ENCODE measurements at places on chromosomes 5 and 9.

DNA sequence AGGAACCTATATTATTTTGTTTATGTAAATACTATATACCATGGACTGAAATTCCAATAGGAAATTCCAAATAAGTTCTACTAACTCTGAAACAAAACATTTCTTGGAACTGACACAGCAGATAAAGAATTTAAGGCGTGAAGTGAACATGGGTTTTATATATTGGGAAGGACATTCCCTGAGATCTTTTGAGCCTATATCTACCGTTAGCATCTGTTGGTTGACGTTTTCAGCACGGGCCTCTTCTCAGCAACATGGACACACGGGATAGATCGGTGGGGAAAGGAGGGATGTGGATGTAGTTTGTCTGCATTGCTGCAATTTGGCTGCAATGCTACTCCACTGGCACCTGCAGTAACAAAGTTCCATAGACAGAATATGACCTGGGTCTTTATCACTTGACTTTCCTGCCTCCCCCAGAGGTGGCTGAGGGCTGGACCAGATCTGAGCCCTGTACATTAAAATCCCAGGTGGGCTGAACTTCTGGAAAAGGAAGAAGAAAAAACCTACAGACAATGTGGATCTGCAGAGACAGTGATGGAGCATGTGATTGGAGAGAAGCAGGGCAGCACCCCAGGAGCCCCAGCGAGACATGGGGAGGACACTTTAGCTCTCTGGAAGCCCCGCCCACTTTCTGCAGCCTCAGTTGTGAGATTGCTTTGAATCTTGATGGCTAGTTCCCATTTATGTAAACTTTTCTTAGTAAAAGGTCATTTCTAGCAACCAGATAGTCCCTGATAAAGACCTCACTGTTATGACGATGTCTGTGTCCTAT, 91.2 kb upstream of the CPEB4 start:
- no peak for DNase-seq

GRCh38 chr9:122127396-122127798, 32.2 kb downstream of the NDUFA8 start:
- DNase-seq: no peak

- DNase-seq: no peak
Observed at GRCh38 chr9:131661568-131662288, 78.1 kb downstream of the RAPGEF1 start.

- no peak for DNase-seq
Observed at GRCh38 chr5:178419196-178419595, 171.0 kb downstream of the COL23A1 start.

GRCh38 chr5:17182494-17182893, 34.9 kb upstream of the BASP1 start:
- no peak for DNase-seq

DNA sequence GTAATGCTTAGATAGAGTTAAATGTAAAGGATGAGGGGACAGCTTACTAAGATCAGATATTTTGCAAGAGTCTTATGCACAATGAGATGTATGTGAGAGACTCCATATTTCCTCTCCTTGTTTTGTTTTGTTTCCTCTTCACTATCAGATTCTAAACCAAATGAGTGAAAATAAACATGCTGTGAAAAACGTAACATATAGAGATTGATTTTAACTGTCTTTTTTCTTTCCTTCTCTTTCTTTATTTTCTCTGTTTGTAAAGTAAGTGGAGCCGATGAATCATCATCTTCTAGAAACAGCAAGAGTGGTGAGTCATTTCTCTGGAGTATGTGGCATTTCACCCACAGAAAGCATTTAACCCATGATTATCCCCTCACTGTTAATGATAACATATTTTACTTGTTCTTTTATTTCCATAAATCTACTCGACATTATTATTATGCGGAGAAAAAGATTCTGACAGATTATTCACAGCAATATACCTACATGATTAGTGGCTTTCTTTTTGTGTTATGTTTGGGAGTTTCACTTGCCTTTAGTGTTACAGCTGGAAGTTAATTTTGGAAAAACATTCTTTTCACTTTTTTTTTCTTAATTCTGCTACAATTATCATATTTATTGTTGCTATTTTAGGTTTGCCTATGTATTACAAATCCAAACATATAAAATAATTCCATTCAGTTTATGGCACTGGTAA, 2.1 kb upstream of the ANXA1 start:
- peak; percentile 85 for DNase-seq

DNA sequence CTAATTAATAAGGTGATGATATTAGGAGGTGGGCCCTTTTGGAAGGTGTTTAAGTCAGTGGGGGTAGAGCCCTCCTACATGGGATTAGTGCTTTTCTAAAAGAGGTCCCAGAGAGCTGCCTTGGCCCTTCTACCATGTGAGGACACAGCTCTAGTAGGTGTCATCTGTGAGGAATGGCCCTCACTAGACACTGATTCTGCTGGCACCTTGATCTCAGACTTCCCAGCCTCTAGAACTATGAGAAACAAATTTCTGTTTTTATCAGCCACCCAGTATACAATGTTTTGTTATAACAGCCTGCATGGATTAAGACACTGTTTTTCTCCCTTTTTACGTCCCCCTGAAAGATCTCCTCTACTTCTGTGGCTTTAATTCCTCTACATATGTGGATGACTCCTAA, 31.6 kb downstream of the ACER2 start:
- DNase-seq: no peak

- no peak for DNase-seq
Observed at GRCh38 chr9:116589392-116590354, 97.4 kb upstream of the TRIM32 start.

DNA sequence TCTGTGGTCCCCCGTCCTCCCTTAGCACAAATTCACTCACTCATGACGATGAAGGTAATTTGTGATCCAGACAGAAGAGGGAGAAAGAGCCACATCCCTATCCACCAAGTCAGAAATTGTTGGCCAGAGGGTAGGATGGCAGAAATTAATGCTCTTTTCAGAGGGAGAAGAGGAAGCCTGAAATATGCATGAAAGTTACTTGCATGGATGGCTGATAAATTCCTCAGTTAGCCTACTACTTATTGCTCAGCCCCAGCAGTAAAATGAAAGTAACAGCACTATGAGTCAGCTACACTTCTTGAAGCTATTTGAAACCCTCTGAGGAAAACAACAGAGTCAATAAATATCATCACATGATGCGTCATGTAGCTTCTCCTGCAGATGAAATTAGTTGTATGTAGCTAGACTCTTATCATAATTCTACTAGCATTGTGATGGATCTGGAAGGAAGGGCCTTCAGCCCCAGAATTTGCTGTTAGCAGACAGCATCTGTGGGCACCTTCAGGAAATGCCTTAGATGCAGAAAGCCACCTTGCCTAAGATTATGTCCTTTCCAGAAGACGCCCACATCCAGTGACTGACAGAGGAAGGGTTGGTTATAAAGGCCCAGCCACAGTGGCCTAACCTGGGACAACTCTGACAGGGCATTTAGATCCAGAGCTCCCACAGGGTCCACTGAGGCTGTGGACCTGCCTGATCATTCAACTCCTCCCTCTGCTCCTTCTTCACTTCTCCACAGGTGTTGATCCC, 81.2 kb upstream of the CCDC112 start:
- DNase-seq: no peak

DNA sequence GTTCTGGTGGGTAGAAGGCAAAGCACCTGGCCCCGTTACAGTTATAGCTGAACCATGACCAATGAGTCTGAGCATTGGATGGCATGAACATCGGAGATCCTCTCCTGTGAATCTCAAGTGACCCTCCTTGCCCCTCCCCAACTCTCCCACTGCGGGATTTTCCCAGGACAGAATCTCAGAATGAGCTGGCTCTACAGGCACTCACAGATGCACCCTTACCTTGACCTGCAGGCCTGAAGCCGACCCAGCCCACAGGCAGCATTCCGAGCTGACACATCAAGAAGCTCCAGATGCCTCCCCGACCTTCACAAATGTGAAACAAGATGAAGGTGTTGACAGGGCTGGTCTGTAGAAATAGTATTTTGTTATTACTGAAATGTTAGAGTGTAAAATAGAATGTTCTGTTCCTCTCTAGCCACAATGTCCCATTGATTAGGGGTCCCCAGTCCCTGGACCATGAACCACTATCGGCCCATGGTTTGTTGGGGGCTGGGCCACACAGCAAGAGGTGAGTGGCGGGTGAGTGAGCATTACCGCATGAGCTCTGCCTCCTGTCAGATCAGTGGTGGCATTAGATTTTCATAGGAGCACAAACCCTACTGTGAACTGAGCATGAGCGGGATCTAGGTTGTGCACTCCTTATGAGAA, 263.4 kb downstream of the AUH start:
- DNase-seq: no peak

- peak; percentile 41 for DNase-seq
Observed at GRCh38 chr5:669111-669841, 23.9 kb downstream of the TPPP start.

DNA sequence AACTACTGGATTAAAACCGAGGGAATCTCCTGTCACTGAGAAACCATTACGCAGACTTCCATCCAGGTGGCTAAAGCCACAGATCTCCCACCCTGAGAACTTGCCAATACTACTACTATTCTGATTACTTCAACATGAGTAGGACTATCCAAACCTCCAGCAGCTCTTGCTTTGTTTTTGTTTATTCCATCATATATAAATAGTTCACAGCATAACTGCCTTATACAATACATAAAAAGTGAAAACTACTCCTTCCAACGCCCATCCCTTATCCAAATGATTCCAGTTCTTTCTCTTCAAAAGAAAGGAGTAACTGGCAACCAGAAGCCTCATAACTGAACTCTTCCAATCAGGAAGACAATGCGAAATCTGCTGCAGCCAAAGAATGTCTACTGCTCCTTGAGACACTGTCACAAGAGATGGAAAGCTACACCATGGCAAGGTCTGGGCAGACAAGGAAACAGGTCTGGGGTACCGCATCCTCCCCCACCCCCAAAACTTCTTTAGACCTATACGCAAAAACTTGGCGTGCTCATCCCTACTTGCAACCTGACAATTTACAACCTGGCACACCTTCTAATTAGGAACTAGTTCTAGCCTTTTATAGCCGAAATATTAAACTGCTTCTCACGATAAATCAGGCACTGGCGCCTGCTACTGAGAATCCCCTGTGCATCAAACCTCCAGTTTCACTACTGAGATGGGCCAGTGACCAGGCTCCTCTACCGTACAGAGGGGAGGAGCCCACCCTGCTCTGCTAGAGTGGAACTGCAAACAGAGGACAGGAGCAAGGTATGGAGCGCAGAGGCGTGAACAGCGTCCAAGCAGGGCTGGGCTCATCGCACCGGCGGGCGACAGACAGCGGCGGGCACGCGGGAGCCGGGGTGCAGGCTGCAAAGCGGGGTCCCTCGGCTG, 986 bp downstream of the PLPP1 start:
- peak; percentile 63 for DNase-seq

DNA sequence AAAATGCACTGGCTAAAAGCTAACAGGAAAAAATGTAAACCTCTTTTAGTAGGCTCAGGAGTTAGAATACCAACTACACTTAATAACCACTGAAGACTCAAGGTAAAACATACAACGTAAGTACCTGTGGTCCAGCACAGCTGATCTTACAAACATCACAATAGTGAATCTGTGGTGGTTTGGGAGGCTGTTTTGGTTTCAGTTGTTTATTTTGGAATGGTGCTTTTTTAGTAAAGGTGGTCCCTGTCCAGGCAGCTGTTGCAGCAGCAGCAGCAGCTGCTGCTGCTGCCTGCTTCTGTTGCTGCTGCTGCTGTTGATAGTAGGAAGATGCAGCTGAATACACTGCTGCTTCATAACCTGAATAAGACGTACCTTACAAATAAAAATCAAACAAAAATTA, 37.9 kb downstream of the ZFR start:
- no peak for DNase-seq

- DNase-seq: peak; percentile 72
Observed at GRCh38 chr9:86287013-86287412, 4.7 kb upstream of the ISCA1 start.

GRCh38 chr9:106861640-106862109, 1.3 kb upstream of the ZNF462 start:
- DNase-seq: no peak

DNA sequence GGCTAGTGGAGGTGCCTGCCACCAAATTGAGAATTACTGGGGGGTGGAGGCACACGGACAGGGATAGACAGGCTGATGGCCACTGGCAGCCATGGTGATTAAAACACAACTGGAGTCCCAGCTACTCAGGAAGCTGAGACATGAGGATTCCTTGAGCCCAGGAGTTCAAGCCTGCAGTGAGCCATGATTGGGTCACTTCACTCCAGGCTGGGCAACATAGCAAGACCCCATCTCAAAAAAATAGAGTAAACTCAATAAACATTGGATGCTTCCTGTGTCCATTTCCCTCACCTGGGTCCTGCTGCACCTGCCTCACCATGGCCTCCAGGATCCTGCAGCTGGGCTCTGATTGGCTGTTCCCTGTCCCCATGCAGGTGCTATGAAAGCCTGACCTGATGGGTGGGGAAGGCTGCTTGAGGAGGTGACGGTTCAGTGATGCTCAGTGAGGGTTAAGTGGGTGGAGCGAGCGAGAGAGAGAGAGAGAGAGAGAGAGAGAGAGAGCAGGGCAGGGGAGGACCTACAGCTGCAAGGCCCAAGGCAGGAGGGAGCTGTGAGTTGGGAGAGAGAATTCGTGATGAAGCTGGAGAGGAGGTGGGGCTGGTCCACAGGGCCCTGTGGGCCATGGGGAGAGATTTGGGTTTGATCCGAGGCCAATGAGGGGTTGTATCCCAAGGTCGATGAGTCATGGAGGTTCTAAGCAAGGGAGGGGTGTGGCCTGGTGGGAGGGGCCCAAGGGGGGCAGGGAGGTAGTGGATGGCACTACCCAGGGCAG, 36.7 kb upstream of the FUBP3 start:
- no peak for DNase-seq

- no peak for DNase-seq
Observed at GRCh38 chr5:131682826-131683225, 47.8 kb upstream of the RAPGEF6 start.

- DNase-seq: no peak
Observed at GRCh38 chr5:135229122-135229521, 169.9 kb downstream of the MACROH2A1 start.

- no peak for DNase-seq
Observed at GRCh38 chr5:120803282-120803681, 339.2 kb downstream of the PRR16 start.

DNA sequence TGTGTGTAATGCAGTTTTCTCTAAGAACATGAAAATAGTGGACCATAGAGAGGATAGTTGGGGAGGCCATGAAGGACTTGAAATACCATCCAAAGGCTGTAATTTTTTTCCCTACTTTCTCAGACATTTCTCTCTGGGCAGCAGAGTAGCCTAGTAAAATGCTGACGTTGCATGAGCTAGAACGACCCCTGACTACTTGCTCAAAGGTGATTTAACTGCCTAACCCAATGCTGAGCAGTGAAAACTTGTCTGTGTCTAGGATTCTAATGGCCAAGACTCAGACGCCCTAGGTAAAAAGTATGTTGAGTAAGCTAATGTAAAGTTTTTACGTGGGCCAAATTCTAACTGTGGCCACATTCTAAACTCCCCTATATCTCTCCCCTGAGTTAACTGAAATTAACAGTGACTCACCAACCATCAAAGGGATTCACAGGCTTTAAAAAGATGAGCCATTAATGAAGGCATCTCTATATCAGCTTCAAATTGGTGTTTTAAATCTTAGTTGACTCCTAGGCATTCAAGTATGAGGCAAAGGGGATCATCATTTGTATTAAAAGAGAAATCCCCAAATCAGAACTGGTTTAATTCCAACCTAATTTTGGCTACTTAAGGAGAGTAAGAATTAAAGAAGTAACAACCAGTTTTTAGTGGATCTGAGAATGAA, 121.0 kb upstream of the GAS1 start:
- DNase-seq: no peak
